Endothelial cell (in vitro differentiated cells): ENCODE measurements at places on chromosomes 16 and 17.

DNA sequence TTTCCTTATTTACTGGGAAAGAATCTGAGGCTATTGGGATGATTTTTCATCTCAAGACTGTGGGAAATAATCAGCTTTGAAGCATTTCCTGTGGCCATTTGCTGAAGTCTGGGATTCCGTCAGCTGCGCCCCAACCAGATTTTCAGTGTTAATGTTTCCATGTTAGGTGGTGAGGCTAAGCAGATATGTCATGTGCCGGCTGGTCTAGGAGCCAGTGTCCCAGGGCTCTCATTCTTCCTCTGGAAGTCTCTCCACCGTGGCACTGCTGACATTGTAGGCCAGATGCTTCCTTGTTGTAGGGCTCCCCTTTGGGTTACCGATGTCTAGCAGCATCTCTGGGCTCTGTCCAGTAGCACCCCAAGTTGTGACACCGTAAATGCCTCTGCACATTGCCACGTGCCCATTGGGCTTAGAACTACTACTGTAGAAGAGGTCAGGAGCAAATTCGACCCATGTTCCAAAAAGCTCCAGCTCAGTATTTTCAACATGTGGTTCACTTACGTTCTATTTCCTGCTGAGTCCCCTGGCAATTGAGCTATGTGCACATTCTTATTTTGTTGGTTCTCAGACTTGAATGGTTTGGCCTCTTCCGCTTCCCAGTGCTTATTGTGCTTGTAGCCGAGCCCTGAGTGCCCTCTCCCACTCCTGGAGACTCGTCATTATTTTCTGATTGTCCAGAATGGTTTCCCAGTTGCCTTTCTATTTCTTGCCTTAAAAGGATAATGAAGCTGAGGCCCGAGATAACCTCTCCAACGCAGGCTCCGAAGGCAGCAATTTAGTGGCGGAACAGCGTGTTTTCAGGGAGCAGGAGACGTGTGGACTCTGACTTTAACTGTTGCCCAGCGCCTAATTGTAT is 82.2 kb downstream of the SPECC1 start:
- DNase-seq: no peak

DNA sequence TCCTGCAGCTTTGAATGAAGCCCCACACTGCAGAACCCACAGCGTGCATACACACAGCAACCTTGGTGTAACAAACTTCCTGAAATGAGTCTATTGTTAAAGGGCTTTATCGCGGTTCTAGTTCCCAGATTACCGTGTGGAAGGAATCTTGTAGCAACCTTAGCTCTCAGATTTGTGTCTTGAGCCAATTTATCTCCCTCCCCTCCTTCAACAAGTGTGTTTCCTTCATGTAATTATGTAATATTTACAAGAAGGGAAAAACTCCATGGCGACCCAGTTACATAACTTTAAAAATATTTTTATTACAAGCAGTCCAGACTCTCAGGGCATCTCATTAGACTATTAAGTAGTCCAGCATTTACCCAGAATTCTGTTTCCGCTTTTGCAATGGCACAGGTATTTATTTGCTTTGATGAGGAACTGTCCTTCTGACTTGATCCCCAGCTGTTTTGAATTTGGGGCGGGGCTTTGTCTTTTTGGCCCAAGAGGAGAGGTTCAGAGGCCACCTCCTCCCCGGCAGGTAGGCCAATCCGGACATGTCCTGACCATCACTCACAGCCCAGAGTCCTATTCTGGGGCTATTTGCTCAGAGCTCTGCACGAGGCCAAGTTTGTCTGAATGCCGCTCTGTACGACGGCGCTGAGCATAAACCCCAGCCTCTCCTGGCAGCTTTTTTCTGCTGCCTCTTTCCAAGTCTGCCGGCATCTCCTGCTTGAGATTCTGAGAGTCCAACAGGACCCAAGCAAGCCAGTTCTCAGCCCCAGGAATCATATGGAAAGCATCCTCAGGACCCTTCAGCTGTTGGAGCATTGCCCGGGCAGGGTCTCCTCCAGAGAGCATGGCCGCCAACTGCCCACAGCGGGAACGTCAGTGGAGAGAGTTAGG is 35.6 kb downstream of the CLEC16A start:
- no peak for DNase-seq

GRCh38 chr16:53563426-53563825 is 60.4 kb upstream of the AKTIP start:
- DNase-seq: no peak

- DNase-seq: no peak
Measured at GRCh38 chr16:65200857-65201256, 79.0 kb upstream of the CDH11 start.

DNA sequence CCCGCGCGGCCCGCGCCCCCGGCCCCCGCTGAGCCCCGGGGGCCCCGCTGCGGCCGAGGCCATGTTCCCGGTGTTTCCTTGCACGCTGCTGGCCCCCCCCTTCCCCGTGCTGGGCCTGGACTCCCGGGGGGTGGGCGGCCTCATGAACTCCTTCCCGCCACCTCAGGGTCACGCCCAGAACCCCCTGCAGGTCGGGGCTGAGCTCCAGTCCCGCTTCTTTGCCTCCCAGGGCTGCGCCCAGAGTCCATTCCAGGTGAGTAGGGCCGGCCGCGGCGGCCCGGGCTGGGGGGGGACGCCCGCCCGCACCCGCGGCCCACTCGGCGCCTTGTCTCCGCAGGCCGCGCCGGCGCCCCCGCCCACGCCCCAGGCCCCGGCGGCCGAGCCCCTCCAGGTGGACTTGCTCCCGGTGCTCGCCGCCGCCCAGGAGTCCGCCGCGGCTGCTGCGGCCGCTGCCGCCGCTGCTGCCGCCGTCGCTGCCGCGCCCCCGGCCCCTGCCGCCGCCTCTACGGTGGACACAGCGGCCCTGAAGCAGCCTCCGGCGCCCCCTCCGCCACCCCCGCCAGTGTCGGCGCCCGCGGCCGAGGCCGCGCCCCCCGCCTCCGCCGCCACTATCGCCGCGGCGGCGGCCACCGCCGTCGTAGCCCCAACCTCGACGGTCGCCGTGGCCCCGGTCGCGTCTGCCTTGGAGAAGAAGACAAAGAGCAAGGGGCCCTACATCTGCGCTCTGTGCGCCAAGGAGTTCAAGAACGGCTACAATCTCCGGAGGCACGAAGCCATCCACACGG is 504 bp downstream of the MAZ start:
- peak; percentile 52 for DNase-seq

DNA sequence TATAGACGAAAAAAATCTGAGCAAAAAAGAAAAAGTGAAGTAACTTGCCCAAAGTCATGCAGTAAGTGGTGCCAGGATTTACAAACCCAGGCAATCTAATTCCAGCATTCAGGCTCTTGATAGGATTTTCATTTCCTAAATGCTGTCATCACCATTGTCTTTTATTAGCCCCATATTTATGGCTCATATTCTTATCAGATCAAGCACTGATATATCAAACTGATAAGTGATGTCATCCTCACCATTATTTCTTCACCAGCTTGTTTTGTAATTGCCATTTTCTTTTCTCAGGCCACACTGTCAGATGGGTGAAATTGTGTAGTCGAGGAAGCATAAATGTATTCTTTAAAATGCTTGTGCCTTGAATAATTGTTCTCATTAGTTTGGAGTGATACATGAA is 1.3 kb downstream of the RAD51C start:
- no peak for DNase-seq

DNA sequence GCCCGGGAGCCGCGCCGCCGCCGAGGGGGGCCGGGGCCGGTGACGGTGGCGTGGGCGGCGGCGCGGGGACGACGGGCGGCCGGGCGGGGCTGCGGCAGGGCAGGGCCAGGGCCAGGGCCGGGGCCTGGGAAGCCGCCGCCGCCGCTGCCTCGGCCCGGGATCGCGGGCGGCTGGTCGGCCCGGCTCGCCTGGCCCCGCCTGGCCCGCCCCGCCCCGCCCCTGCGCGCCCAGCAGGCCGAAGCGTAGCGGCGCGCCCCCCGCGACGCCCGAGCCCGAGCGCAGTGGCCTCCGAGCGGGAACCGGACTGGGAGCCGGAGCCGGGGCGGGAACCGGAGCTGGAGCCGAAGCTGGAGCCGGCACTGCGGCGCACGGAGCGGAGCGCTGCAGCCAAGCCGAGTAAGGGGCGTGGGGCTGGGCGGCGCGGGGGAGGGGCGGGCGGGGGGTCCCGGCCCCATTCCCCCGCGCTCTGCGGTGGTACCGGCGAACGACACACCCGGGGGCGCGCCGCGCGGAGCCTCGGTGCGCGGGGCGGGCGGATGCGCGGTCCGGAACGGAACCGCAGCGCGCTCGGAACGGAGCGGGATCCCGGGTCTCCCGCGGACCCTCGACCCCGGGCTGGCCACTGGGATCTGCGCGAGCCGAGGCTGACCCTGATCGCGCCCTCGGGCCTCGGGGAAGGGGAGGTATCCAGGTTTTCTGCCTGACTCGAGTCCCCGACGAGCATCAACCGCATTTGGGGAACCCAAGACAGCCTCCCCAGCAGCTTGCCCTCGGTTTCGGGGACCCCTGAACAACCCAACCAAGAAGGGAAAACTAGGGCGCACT is at the start of gene BEAN1:
Gene BEAN1, plus strand, starts transcription at position 260 of the 825 bp plus-strand sequence. CDS start 10,382 bp downstream, outside the sequence.
- DNase-seq: no peak

- DNase-seq: peak; percentile 86
Measured at GRCh38 chr17:38748149-38748891, at the start of gene PCGF2. TSS of gene PCGF2 (minus strand) at chr17:38748336. CDS start at chr17:38740402, 7,934 bp downstream.

DNA sequence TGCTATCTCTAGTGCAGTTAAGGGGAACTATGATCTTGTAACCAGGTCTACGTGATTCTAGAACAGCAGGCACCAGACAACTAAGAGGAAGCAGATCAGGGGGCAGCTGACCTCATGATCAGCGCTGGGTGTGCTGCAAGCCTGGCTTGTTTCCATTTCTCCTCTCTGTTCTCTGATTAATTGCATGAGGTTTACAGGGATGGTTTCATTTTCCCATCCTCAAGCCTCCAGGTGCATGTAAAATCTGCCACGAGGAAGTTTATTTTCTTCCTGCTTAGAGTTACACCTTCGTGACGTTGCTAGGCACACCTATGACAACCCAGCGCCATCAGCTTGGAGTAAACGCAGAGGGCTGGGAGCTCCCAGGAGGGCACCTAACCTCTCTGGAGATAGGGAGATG is 4.3 kb upstream of the NUPR1 start:
- DNase-seq: no peak

GRCh38 chr16:88316941-88317612 is 65.7 kb upstream of the ZNF469 start:
- DNase-seq: no peak

- no peak for DNase-seq
Measured at GRCh38 chr17:57046749-57047148, 38.3 kb upstream of the AKAP1 start.

- no peak for DNase-seq
Measured at GRCh38 chr16:81335669-81336068, 20.9 kb downstream of the GAN start.

GRCh38 chr17:40547079-40547784 is 18.0 kb downstream of the CCR7 start:
- DNase-seq: no peak

GRCh38 chr17:77337150-77337549 is 196.4 kb downstream of the SEC14L1 start:
- no peak for DNase-seq

GRCh38 chr16:3566990-3567389 is 10.2 kb downstream of the NLRC3 start:
- DNase-seq: no peak
